Adipocyte (in vitro differentiated cells): ENCODE measurements at places on chromosomes 4 and X.

GRCh38 chr4:45910511-45910910 is 213.3 kb downstream of the GABRG1 start:
- DNase-seq = no peak

DNA sequence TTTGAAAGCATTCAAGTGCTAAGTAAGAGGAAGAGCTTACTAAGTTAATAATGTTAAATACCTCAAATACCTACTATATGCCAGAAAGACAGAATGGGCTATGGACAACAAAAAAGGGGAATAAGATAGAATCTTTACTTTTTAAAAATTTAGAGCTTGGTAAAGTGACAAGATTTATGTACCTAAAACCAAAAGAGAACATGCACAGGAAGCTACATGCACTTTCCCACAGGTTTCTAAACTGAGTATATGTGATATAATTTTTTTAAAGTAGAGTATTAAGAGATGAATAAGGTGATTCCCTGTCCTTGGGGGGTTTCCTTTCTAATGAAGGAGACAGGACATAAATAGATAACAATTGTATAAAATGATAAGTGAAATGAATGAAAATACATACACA is 30.7 kb downstream of the SLC4A4 start:
- DNase-seq = no peak

GRCh38 chr4:64518600-64518999 is 109.3 kb upstream of the TECRL start:
- DNase-seq = no peak

DNA sequence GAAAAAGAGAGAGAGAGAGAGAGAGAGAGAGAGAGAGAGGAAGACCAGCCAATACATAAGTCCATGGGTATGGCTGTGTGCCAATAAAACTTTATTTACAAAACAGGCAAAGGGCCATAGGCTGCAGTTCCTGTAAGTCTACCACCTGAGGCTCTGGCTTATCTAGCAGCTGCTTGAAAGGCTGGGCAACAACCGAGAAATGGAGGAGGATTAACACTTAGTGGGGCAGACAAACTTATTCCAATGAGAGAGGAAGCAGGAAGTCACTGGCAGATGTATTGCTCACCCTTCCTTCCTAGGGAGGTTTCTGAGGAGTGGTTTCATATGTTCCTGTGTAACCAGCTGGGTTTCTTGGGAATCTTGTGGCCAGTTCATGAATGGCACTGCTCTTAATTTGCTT is 4.7 kb upstream of the GPR143 start:
- no peak for DNase-seq

GRCh38 chrX:67781132-67781531 is 237.3 kb downstream of the AR start:
- peak; percentile 38 for DNase-seq

- peak; percentile 68 for DNase-seq
Observed at GRCh38 chr4:169745291-169745690, 12.5 kb downstream of the HPF1 start.

DNA sequence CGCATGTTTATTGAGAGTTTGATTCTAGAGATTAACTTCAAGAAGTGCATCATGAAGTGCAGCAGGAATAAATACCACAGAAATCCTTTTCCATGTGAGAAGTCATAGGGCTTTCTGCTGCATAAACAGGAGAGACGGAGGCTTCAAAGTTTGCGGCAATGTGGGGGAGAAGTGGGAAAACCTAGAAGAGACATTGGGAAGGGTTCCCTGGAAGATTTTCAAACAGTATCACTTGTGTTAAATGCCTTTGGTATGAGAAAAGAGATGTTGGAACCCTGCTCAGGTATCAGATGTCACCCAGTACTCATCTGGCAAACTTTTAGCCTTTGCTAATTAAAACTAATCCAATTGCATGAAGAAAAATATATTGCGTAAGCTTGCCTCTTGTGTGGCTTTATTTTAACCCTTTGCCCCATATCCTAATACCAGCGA is 15.4 kb downstream of the NHS start:
- peak; percentile 29 for DNase-seq

GRCh38 chr4:186606591-186606992 is 51.2 kb upstream of the MTNR1A start:
- peak; percentile 70 for DNase-seq

GRCh38 chrX:115632455-115632854 is 71.5 kb downstream of the PLS3 start:
- no peak for DNase-seq

GRCh38 chrX:107626916-107627315 is 1.4 kb upstream of the PRPS1 start:
- DNase-seq = no peak

- no peak for DNase-seq
Observed at GRCh38 chr4:76606645-76607265, 171.7 kb downstream of the SHROOM3 start.

GRCh38 chr4:123546573-123547060 is 150.0 kb downstream of the SPRY1 start:
- DNase-seq = no peak

GRCh38 chr4:183658362-183659028 is 490 bp downstream of the RWDD4 start:
- peak; percentile 55 for DNase-seq

- DNase-seq = no peak
Observed at GRCh38 chr4:85128246-85129204, 162.0 kb upstream of the WDFY3 start.

DNA sequence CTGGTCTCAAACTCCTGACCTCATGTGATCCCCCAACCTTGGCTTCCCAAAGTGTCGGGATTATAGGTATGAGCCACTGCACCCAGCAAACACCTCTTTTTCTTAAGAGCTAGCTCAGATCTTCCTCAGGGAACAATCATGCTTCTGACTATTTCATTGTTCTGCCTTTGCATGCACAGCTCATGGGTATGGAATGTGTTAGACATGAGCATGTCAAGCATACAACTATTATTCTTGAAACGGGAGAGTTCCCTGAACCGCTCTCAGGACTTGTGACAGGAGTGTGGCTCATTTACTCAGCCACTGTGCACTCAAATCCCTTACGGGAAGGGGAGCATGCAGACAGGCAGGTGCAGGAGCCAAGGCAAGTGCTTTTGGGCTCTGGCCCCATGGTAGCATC is 231.7 kb upstream of the TAPT1 start:
- peak; percentile 24 for DNase-seq
